Parietal lobe (tissue), 2 donors: ENCODE measurements at places on chromosomes 2 and 18. TPM values are rescaled to one million over a fixed set of nuclear protein-coding genes. Genes with fewer than 3 reads are reported as not detected.

Gene KCNK3
- 5.0 TPM for total RNA-seq

Gene CYTIP
- 2.5 TPM for total RNA-seq

Gene INO80C
- 13.1 TPM for total RNA-seq

Gene GKN1
- total RNA-seq, result not detected

Gene TGFA
- total RNA-seq, result 7.5 TPM

Gene SERPINB2
- total RNA-seq, result not detected

Gene REG3A
- not detected for total RNA-seq

Gene GAL3ST2
- 1.3 TPM for total RNA-seq

Gene FAM161A
- 29.1 TPM for total RNA-seq

Gene IL37
- not detected for total RNA-seq
